ENCODE measurements at places on chromosomes 4 and X.

GRCh38 chr4:108416831-108417230, 203.5 kb upstream of the RPL34 start:
- DNase-seq: no peak

DNA sequence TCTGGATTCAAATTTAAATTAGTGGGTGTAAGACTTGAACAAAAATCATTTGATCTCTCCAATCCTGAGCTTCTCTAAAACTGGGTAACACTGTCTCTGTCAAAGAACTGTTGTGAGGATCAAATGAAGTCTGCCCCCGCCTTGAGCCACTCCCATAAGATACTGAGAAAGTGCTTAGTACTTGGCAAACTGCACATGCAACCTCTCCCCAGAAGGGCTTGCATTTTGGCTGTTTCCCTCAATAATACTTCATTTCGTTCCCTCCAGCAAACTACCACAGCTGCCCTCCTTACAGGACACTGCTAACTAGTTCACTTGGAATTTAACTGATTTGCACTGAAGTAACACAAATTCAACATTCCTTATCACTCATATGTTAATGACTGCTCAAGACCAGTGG, 79.8 kb downstream of the APBB2 start:
- DNase-seq: no peak

- no peak for DNase-seq
Observed at GRCh38 chr4:138890891-138891570, 124.5 kb upstream of the NOCT start.

GRCh38 chrX:25300994-25301393, 285.2 kb upstream of the ARX start:
- DNase-seq: no peak

DNA sequence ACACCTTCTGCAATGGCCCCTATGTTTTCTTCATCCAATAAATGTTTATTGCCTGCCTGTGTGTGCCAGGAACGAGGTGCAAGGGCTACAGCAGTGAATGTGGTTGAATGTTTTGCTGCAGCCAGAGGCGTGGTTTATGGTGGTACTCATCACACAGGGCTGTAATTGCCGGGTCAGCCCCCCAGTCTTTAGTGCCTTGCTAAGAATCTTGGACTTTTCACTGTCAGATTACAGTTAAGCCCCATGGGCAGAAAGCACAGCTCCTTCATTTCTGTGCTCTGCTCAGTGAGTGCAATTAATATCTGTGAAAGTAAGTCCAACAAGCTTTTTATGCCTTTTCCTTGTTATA, 67.8 kb downstream of the TAPT1 start:
- no peak for DNase-seq

GRCh38 chr4:38130884-38131283, 170.7 kb downstream of the PTTG2 start:
- no peak for DNase-seq

DNA sequence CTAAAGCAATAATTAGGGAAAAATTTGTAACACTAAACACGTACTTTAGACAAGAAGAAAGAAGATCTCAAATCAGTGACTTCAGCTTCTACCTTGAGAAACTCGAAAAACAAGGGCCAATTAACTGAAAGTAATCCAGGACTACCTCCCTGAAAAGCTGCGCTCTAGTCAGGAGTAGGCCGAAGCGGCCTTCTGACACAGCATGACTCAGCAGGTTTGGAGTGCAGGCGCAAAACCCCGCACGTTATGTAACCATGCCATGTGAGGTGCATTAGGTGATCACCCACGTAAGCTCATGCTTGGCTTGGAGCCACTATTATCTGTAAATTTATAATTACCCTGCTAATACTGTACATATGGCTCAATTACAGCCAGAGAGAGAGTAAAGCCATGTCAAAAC, 52.8 kb upstream of the CCDC149 start:
- no peak for DNase-seq

DNA sequence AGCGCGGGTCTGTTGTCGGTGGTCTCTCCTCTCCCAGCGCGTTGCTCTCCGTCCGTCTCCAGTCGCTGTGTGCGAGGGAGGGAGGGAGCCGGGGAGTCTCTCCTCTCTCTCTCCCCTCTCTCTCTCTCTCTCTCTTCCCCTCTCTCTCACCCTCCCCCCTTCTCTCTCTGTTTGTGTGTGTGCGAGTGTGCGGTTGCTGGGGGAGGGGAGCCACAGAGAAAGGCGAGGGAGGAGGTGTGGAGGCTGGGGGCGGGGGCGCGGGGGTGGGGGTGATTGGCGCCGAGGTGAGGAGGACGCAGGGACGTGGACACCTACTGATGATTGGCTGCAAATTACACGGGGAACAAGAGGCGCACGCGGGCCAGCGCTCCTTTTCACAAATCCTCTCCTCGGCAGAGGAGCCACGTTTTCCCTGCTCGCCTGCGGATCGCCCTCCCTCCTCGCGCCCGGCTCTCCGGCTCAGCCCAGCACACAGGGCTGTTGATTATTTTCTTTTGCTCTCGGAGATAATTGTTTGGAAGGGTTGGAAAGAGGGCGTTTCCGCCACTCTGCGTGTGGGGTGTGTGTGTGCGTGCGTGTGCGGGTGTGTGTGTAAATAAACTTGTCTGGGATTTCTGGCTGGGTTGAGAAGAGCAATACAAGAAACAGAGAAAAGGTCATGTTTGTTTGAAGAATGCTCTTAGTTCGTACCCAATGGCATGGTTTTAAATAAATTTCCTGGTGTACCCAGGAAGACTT, at the start of gene CXXC4:
TSS of gene CXXC4 (minus strand) at position 73 of the 738 bp plus-strand sequence. CDS start 3,092 bp downstream, outside the sequence.
- no peak for DNase-seq

- DNase-seq: no peak
Observed at GRCh38 chrX:39016556-39016955, 215.3 kb downstream of the MID1IP1 start.

Data from suppressor macrophage treated with lipopolysaccharide for 4 hours (primary cell).